Upper lobe of left lung (tissue), 6 donors: ENCODE measurements at places on chromosomes 4 and X.

DNA sequence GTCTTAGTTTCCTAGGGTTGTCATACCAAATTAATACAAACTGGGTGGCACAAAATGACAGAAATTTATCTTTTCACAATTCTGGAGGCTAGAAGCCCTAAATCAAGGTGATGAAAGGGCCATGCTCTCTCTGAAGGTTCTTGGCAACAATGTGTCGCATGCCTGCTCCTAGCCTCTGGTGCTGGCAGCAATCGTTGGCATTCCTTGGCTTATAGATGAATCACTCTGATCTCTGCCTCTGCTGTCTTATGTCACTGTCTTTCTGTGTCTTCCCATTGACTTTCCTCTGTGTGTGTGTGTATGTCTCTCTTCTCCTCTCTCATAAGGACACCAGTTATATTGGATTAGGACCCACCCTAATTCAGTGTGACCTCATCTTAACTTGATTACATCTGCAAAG, 15.9 kb upstream of the INTU start:
- no peak for DNase-seq

DNA sequence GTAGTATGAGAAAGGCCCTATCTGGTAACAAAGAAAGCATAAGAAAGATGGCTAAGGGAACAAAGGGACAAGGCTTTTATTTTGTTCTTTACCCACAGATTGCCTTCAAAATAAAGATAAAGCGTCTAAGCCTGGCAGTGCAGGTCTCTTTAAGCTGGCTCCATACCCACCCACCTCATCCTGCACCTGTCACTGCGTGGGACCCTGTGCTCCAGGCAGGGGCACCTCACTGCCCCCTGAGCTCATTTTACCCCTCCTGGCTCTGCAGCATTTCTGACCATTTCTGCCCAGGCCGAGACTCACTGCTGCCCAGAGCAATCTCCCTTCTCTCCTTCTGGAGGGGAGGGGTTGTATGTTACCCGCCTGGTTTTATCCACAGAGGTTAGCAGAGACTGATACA, 1.7 kb upstream of the CYP4V2 start:
- DNase-seq: no peak

- no peak for DNase-seq
Measured at GRCh38 chr4:4694296-4694772, 152.5 kb upstream of the STX18 start.

GRCh38 chr4:176320976-176321361, 1.2 kb downstream of the SPCS3 start:
- no peak for DNase-seq

DNA sequence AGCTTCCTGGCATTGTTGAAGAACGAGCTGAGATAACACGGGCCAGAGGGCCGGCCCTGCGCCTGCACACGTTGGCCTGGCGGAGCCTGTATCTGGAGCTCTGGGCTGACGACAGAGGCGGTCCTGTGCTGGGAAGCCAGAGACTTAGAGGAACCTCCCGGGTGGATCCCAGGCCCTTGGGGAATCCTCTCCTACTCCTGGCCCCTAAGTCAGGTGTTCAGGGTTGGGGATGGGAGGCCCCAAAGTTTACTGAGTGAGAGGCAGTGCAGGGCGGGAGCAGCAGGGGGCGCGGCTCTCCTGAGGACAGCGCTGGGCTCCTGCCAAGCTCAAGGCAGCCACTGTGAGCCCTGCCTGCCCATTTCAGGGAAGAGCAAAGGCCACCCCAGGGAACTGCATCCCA, 2.5 kb upstream of the HTRA3 start:
- peak; percentile 83 for DNase-seq

- DNase-seq: no peak
Measured at GRCh38 chr4:14916554-14917297, 85.6 kb upstream of the CPEB2 start.

- no peak for DNase-seq
Measured at GRCh38 chrX:46262304-46262703, 282.9 kb downstream of the ZNF674 start.

DNA sequence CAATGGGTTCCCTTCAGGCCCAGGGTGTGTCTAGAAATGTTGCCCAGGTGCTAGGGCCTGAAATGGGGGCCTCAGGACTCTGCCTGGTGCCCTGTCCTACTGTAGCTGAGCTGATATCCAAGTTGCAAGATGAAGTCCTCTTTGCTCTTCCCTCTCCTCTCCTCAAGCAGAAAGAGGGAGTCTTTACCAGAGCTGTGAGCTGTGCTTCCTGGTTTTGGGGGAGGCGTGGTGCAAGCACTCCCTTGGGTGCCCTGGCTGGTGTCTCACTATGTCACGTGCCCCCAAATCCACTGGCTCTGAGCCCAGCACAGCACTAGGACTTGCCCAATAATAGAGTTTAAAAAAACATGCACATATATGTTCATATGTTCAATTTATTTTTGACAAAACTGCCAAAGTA, 29.3 kb upstream of the CT47A1 start:
- no peak for DNase-seq

- DNase-seq: no peak
Measured at GRCh38 chrX:13891377-13892140, 74.7 kb upstream of the GPM6B start.

GRCh38 chr4:31349907-31350306, 629.7 kb downstream of the PCDH7 start:
- DNase-seq: no peak

GRCh38 chrX:46551494-46552128, 6.4 kb upstream of the ZNF674 start:
- no peak for DNase-seq

GRCh38 chr4:53023677-53024299, 161.7 kb downstream of the RASL11B start:
- no peak for DNase-seq

DNA sequence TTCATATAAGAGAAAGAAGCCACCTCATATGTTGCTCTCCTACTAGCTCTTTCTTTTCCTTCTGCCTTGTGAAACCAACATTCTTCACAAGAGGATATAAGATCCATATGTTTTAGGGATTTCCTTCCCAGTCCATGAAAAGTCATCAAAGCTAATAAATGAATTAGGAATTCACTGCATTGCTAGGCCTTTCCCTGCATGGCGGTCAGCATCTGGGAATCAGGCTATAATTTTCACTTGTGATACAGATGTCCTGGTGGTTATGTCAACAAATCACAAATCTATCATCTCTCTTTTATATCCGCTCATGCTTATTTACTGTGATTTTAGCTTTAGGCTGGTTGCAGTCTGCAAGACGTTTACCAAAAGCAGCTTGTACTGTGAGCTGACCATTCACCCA, 510.0 kb downstream of the NLGN4X start:
- DNase-seq: no peak

DNA sequence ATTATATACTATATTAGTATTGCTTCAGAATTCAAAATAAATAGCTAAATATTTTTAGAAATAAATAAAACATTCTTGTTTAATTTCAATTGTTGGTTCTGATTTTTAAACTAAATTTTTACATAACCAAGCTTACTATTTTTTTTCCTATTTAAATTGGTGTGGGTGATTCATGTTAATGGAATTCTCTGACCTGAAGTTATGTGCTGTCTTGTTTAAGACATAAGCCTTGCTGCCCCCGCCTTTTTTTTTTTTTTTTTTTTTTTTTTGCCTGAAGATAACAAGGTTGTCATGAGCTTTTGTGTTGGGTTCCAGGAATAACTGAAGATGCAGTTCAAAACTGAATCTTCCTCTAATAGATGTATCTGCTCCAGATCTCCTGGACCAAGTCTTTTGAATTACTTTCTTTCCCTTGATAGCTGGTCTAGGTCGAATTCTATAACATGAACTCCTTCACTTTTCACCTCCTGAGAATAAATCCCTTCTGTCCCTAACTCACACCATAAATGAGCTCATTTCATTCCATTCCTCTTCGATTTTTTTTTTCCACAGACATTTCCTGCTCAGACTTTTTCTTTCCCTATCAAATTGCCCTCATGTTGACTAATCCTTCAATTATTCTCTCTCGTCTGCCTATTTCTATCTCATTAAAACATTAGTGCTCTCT, 261.5 kb upstream of the FTHL17 start:
- DNase-seq: no peak

- no peak for DNase-seq
Measured at GRCh38 chr4:186755550-186756519, 32.2 kb upstream of the FAT1 start.

DNA sequence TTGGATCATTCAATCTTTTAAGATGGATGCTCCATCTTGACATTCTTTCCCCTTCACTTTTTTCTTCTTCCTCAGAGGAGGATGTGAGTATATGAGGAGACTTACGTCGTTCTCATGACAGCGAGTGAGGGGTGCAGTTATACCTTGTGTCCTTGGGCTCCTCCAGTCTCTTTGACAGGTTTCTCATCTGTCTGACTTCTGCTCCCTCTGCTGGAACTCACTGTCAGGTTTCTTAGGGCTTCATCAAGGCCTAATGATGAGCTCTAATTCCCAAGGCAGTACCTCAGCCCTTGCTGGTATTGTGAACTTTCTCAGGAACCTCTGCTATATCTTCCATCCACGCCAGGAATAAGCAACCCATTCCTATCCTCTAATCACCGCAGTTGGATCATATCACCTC, 237.8 kb upstream of the ADGRL3 start:
- no peak for DNase-seq
